Right lung (tissue), 10 donors: ENCODE measurements at places on chromosomes 5 and 9. TPM values are rescaled to one million over a fixed set of nuclear protein-coding genes. Genes with fewer than 3 reads are reported as not detected.

Gene MVB12B
- 23.7 TPM for polyA plus RNA-seq

Gene PITX1
- polyA plus RNA-seq: 1.4 TPM

Gene ERCC8
- 21.5 TPM for polyA plus RNA-seq

Gene SPATA31D4
- polyA plus RNA-seq: not detected

Gene CAMLG
- 62.4 TPM for polyA plus RNA-seq

Gene URM1
- polyA plus RNA-seq: 58.7 TPM

Gene PLEKHG4B
- polyA plus RNA-seq: 14.1 TPM

DNA sequence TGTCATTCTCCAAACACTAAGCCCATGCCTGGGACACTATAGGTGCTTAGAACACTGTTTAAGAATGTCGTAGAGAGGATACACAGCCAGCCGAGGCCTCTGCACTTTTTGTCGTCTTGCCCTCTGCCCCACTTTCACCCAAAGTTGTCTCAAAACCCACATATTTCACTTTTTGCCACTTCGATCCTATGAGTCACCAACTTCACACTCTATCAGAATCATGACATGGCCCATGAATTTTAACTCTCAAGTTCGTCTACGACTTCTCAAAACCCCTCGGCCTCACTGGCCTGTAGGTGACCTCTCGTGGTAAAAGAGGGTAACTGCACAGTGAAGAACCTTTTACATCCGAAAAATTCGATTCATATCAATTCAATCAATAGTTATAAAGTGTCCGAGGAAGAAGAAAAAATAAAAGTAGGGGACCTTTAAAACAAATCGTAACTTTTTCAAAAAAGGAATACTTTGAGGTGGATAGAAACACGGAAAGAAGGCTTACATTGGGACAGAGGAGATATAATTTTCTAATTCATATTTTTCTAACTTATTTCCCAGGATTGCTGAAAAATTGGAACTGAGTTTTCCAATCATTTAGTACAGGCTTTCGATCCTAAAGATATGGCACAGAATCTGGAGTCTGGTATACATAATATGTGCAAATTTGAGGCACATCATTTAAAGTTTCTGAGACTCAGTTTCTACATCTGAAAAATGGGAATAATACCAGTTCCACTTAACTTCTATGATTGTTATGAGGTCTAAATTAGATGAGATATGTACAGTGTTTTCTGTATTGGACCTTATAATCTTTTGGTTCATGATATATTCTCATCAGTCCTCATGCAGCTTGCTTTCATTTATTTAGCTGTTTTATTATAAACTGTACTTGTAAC, 122.6 kb downstream of the APBA1 start:
- DNase-seq: no peak

GRCh38 chr5:40495237-40495635, 184.5 kb upstream of the PTGER4 start:
- DNase-seq: no peak

GRCh38 chr9:106218854-106219253, 524.5 kb downstream of the TMEM38B start:
- DNase-seq: no peak

DNA sequence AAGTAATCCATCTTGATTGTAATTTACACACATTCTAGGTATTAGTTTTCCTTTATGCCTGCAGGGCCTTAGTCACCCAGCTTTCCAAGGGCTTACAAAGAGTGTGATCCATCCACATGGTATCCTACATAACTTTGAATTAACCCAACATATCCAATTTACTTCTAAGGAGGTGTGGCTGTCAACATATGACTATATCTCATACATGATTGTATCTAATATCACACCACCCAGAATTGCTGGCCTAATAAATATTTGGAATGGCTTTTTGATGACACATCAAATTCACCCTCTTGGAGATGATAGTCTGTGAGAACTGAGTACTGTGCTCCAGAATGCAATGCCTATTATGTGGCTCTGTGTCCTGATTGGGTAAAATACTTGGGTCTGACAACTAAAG, 363.3 kb upstream of the GRIN3A start:
- DNase-seq: no peak

DNA sequence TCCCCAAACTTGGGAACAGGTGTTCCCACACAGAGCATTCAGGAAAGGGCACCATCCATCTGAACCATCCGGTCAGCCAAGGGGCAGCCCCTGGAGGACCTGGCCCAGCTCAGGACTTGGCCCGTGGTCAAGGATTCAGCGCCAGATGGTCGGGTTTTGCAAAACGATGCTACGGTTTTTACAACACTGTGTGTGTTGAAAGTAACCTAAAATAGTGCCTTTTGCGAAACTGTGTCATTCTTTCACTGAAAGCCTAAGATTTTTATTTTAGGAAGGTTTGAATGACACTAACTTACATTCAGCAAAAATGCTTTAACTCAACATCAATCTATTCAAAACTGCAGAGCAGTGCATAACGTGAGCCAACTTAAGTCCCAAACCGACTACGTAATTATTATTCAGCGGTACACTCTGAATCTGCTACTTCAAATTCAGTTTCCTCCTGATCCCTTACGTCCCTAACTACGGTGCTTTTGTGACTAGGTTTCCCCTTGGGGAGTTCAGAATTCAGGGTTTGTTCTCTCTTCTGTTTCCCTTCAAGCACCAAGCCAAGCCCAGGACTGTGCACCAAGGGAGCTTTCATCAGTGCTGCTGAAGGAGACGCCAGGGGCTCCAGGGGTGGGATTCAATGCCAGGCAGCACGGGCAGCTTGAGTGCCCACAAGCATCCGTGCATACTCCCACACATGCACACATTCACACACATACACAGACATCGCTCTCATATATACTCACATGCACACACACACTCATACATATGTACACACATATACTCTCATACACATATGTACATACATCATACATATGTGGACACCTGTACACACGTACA, 25.8 kb downstream of the LPCAT1 start:
- DNase-seq: no peak

GRCh38 chr5:107546719-107547118, 124.0 kb downstream of the EFNA5 start:
- DNase-seq: no peak

GRCh38 chr9:125106285-125106893, 36.9 kb downstream of the SCAI start:
- no peak for DNase-seq

DNA sequence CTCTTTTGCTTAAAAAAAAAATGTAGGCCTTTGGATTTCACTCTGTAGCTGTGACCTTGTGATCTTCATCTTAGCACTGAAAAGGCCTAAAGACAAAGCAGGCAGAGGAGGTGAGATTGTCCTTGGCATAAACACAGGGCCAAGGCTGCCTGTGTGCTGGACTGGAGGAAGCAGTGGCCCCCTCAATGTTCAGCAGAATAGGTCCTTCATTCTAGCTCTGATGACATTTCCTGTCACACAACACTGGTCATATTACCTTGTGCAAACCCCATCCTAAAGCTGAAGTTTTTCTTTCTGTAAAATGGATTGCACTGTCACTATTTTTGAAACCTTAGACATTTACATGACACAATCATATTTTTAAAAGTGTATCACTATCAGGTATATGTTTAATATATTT, 147.4 kb downstream of the INSYN2B start:
- no peak for DNase-seq

- peak; percentile 33 for DNase-seq
Observed at GRCh38 chr5:98905857-98906688, 22.7 kb downstream of the CHD1 start.

DNA sequence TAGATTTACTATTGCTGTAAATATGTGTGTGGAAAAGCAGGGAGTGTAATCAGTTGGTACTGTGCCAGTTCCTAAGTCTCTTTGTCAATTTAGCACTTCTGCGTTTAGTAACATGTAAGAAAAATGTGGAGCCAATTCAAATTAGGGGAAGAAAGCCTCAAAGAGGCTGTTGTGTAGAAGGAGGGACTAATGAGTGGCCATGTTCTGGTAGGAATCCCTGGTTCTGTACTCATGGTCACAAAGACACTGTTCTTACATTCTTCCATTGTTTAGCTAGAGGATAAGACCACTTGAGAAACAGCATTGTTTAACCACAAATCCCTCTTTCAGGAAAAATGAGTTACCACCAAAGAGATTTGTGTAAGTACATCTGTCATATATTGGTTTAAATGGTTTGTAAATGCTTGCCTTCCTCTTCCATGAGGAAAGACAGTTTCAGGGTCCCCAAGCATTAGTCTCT, 14.9 kb downstream of the ARHGEF28 start:
- no peak for DNase-seq
